ENCODE measurements at places on chromosomes 5 and 9.

DNA sequence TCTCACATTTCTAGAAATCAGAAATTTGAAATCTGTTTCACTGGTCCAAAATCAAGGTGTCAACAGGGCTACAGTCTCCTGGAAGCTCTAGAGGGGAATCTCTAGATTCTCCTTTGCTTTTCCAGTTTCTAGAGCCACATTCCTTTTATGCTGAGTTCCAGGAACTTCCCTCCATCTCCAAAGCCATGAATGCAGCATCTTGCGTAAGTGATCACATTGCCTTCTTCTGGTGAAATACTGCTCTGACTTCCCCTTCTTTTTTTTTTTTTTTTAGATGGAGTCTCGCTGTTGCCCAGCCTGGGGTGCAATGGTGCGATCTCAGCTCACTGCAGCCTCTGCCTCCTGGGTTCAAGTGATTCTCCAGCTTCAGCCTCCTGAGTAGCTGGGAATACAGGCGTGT is 23.8 kb downstream of the GDA start:
- DNase-seq = no peak

DNA sequence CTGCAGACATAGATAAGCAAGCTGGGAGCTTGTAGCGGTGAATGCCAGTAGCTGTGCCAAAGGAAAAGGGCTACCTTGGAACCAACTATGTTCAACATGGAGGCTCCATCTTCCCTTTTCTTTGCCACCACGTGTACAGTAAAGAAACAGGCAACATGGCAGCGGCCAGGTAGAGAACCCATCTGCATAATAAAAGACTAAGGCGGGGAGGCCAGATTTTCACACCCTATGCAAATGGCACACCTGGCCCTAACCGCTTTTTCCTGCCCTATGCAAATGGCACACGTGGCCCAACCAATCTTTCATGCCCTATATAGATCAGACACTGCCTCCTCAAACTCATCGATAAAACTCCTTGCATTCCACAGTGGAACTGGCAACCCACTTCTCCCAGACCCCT is 477.5 kb upstream of the EDIL3 start:
- DNase-seq = no peak

- DNase-seq = no peak
These were observed 203.0 kb upstream of the TUT7 start for GRCh38 chr9:86557063-86557766.

GRCh38 chr9:12753931-12754330 is 20.9 kb upstream of the LURAP1L start:
- no peak for DNase-seq

- DNase-seq = no peak
These were observed 31.4 kb downstream of the ANKRD33B start for GRCh38 chr5:10595293-10595671.

- DNase-seq = no peak
These were observed 80.2 kb upstream of the ZNF169 start for GRCh38 chr9:94178927-94179326.

GRCh38 chr5:33448118-33448517 is 7.4 kb downstream of the TARS1 start:
- no peak for DNase-seq

DNA sequence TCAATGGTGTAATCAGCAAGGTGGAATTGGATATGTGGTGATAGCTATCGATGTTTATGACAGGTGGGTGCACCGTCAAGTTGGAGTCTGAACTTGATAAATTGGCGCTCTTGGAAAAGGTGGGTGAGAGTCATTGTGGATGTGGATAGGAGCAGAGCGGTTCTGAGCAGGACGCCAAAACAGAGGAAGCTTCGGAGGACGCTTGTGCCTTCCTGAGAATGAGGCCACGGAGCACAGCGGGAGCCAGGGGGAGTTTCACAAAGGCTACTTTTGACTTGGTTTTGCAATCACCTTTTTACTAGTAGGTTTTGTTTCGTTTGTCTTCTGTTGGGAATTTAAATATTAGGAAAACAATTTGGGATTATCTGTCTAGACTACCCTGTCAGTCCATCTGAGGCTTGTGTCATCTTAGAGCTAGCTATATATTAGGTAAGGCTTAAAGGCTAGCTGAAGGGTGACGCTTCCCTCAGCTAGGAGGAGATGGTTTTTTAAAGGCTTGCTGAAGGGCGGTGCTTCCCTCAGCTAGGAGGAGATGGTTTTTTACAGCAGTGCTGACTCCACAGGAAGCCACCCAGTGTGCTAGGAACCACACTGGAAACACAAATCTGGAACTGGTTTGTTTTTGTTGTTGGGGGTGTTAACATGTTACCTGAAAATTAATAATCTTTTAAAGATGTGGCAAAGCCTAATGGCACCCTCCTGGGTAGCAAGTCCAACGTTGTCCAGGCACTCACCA is 142.4 kb upstream of the IRX4 start:
- DNase-seq = no peak

- no peak for DNase-seq
These were observed 82.5 kb downstream of the TARS1 start for GRCh38 chr5:33523208-33523771.

DNA sequence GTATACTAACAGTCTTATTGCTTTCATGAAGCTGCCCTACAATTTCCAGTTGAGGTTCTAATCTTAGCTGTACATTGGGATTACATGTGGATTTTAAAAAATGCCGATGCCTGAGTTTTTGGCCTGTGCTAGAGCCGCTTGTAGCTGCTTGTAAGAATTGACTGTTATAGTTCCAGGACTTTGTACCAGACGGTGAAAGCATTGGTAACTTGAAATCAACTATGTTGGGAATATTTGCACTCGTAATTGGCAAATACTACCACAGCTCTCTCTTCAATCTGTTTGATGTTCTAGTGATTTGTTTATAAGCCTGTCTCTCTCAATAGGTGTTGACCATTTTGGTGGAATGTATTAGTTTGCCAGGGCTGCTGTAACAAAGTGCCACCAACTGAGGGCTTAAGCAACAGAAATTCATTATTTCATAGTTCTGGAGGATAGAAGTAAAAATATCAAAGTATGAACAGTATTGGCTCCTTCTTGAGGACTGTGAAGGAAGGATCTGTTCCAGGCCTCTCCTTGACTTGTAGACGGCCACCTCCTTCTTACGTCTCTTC is 50.5 kb upstream of the DHFR start:
- no peak for DNase-seq

- no peak for DNase-seq
These were observed 154.6 kb upstream of the GNA14 start for GRCh38 chr9:77802515-77803293.

DNA sequence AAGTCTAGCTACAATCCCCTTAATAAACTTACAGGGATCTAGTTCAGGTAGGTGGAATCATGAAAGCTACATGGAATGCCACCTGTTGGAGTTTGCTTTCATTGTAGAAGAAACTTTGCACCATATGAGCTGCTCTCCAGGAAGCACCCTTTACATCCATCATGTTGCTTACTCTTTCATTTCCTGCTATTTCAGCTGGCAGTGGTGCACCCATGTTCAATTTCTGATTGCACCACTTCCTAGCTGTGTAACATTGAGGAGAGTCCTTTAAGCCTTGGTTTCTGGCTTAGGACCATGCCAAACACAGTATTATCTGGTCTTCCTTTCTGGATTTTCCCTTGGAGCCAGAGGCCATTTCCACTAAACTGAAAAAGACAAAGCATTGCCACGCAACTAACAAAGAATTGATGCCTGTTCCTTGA is 123.3 kb upstream of the SLC12A2 start:
- DNase-seq = peak; percentile 40

- no peak for DNase-seq
These were observed 19.0 kb upstream of the BARX1 start for GRCh38 chr9:93974151-93974550.

DNA sequence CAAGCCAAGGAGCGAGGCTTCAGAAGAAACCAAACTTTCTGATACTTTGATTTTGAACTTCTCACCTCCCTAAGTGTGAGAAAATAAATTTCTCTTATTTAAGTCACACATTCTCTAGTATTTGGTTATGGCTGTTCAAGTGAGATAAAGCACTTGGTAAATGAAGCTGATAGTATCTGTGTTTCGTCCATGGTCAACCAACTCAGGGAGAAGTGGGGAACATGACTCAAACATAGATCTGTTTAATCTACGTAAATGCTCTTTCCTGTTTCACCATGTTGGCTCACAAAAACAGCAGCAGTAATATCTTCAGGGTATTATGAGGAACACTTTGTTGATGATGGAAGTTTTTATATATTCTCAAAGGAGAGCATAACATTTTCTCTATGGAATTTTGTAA is 2167.2 kb upstream of the C9orf72 start:
- DNase-seq = peak; percentile 15

- no peak for DNase-seq
These were observed 30.4 kb upstream of the OTULINL start for GRCh38 chr5:14551211-14551610.

DNA sequence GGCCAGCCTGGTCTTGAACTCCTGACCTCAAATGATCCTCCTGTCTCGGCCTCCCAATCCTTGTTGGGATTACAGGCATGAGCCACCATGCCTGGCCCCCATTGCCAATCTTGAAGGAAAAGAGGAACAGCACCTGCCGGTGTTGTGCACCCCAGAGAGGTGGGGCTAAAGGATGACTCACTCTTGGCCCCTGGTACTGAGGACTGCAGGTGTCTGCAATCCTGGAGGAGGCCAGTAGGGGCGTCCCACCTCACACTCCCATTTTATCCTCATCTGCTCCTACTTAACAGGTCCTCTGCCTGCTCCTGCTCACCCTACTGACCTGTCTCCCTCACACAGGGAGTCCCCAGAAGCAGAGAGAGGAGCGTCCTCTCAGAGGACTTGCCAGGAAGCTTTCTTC is 390.4 kb downstream of the ARHGEF28 start:
- DNase-seq = no peak

DNA sequence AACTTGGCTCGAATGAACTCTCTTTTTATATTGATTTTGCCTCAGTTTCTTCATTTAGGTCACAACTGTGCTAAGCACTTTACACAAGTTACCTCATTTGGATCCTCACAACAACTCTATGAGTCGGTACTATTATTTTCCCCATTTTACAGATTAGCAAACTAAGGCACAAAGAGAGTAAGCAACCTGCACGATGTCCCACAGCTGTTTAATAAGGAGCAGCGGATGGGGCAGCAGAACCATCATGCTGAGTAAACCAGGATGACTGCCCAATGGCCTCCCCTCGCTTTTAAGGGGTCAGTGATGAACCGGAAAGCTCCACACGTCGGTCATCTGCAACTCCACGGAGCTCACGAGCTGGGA is 607 bp downstream of the PRELID2 start:
- no peak for DNase-seq

GRCh38 chr5:126137891-126138280 is 285.3 kb upstream of the GRAMD2B start:
- DNase-seq = no peak

GRCh38 chr5:95704150-95704549 is 21.4 kb upstream of the SPATA9 start:
- no peak for DNase-seq

GRCh38 chr5:40414922-40415321 is 264.8 kb upstream of the PTGER4 start:
- DNase-seq = no peak

DNA sequence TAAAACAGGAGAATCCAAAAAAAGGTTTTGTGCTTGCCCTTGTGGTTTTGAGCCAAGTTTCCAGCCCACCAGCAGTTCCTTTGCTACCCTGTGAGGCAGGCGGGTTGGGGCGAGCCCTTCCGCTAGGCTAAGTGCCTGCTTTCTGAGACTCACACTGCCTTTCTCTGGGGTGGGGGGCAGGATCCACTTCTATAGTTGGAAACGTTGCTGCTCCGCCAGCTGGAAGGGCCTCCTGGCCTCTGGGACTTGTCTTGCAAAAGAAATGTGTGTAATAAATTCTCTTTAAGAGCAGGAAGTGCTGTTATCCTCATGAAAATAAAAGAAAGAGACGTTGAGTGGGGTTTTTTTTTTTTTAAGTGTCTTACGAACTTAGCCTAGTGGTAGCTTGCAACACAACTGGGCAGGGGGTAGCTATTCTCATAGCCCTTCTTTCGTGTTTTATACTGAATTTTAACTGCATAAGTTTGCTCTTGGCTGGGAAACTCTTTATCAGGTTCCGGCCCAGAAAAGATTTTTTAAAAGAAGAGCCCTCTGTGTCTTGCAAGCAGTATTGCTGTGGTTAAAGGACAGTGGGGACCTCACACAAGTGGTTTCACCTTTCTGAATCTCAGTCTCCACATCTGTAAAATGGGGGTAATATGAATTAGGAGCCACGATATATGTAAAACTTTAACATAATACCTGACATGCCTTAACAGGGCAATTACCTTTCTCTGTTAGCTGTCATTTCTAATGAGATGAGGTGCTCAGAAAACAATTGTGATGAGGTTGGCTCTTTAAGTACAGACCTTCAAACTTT is 19.8 kb downstream of the JADE2 start:
- DNase-seq = peak; percentile 85

Data from GF-D8 (cell line).